ENCODE measurements at places on chromosomes 12 and 14.

GRCh38 chr12:131606218-131606901 is 104.5 kb upstream of the SFSWAP start:
- DNase-seq, result no peak

GRCh38 chr14:34027990-34028495 is 77.2 kb upstream of the EGLN3 start:
- DNase-seq, result no peak

DNA sequence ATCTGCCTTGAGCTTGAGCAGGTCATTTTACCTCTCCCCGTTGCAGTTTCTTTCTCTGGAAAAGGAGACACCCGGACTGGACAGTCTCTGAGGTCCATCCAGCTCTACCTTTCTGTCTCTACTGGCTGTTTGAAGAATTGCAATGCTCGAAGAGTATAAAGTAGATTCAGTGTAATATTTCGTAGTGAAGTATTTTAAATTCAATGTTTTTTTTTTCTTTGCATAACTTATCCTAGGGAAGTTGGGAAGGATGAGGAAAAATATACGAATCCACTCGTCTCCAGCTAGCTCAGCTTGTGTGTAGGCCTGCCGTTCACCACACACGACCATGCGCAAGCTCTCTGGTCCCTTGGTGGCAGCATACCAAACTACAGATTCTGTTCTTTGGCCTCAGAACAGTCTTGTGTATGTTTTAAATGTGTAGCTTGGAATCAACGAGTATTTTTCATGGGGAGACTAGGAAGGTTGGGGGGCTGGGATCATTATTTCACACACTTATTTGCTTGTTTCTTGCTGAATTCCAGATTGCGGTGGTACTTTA is 307.9 kb downstream of the CACNA1C start:
- no peak for DNase-seq

- DNase-seq, result no peak
These were observed 21.0 kb downstream of the PAH start for GRCh38 chr12:102896067-102896466.

- DNase-seq, result no peak
These were observed 302.5 kb downstream of the ITPR2 start for GRCh38 chr12:26530461-26530860.

DNA sequence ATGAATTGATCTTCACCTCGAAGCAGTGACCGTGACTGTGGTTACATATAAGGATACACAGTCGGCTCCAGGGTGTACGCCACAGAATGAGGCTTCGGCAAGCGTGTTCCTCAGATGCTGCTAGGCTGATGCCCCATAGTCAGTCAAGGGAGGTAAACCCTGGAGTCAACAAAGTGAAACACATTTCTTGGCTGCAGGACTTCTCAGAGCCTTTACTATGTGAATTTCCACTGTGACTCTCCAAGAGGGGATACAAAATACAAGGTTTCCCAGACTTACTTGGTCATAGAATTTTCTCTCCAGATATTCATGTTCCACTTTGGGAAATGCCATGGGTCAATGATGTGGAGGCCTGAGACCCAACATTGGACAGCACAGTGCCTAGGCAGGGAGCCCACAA is 260.6 kb downstream of the BCL11B start:
- no peak for DNase-seq

DNA sequence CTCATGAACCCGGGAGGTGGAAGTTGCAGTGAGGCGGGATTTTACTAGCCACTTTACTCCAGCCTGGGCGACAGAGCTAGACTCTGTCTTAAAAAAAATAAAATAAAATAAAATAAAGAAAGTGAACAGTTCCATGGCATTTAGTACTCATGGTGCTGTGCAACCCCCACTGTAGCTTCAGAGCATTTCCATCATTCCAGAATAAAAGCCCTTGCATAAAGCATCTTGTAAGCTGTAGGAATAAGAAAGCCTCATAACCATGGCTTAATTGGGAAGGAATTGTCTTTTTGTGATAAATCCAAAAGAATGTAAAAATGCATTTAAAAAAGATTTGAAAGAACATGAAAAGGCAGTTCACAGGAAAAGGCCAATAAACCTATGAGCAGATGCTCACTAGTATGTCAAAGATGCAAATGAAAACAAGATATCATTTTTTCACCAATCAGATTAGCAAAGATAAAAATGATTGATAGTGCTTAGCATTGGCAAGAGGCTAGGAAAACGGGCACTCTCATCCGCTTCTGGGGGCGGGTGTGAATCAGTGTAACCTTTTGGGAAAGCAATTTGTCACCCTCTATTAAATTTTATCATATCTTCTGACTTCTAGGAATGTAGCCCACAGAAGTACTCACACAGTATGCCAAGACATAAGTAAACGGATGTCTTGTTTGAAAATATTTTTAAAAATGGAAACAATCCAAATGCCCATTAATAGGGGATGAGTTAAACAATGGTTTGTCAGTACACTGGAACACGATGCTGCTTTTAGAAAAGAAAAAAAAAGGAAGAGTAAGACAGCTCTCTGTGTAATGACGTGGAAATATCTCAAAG is 46.6 kb downstream of the CFAP251 start:
- no peak for DNase-seq

GRCh38 chr14:89331398-89331797 is 85.6 kb downstream of the FOXN3 start:
- DNase-seq, result no peak

- no peak for DNase-seq
These were observed 1053.8 kb downstream of the BCL11B start for GRCh38 chr14:98218218-98218617.

DNA sequence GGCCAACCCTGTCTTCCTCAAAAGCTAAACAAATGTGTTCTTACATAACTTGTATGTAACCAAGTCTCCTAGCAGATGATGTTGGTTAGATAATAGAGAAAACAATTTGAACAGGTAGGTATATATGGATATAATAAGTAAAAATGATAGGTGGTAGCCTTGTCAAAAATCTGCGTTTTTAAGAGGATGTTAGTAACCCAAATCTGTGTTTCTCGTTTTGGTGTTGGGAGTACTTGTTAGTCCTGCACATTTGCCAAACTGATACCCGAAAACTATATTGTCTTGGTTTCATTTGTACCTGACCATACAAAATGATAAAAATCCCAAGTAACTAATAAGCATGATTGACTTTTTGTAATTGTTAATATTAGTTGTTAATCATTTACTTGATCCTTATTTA is 8.1 kb downstream of the SRSF5 start:
- DNase-seq, result no peak

DNA sequence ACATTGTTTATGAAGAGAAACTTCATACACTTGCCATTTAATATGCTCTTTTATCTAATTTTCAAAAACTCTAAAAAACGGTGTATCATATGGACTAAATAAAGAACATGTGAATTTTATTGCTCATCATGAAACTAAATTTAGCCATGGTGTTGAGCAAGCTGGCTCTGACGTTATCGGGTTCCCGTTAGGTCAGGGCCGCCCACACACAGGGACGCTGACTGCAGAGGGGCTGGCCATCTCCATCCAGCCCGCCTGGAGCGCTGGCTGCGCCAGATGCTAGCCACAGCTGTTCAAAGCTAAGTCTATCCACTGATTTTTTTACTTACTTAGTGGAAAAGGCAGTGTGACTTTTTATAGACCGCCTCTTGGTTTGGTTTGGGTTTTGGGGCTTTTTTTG is 36.5 kb upstream of the DYNC1H1 start:
- DNase-seq, result no peak

- no peak for DNase-seq
These were observed 38.4 kb downstream of the IRF2BPL start for GRCh38 chr14:76990084-76990483.

DNA sequence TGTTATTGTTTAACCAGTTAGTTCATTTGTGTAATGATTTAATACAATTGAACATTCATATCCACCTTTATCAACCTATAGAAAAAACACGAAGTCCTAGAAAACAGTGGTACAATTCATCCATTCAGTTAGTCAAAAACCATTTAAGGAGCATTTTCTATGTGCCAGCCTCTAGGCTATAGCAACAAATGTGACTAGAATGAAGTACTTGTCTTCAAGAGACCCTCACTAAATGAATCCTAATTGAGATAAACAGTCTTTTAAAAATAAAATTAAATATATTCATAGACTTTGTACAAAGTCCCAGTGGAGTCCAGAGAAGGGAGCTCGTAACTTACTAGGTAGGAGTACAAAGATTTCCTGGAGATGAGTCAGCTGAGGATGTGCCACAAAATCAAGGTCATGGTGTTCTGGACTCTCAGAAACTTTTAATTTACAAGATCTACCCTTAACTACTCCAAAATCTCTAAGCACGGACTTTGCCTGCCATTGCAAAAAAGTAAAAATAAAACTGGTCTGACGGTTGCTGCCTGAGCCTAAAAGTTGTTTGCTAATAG is 430.7 kb upstream of the DCN start:
- DNase-seq, result no peak

GRCh38 chr12:86134561-86134960 is 121.6 kb downstream of the MGAT4C start:
- no peak for DNase-seq

- DNase-seq, result no peak
These were observed 32.4 kb downstream of the FLVCR2 start for GRCh38 chr14:75610834-75611233.

- no peak for DNase-seq
These were observed 112.9 kb downstream of the PRKCH start for GRCh38 chr14:61434311-61434710.

- no peak for DNase-seq
These were observed 40.9 kb upstream of the TOMM20L start for GRCh38 chr14:58354808-58355207.

DNA sequence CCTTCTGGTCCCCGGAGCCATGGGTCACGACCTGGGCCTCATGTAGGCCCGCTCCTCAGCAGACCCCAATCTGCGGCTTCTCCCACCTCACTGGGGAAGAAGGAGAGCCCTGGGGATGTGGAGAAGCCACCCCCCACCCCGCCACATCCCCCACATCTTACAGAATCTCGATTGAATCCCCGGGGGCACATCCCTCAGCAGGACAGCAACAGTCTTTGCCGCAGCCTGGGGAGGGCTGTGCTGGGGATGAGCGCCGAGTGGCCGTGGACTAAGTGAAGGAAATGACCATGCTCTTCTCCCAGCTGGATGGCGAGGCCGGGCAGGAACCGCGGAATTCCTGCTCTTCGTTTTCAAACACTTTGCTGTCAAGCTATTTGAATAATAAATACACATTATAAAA is 169.0 kb upstream of the RTL1 start:
- DNase-seq, result no peak

- DNase-seq, result no peak
These were observed 100.8 kb upstream of the DACT1 start for GRCh38 chr14:58537004-58537403.

GRCh38 chr12:119005085-119005484 is 23.7 kb downstream of the SRRM4 start:
- no peak for DNase-seq

- DNase-seq, result no peak
These were observed 47.1 kb upstream of the STON2 start for GRCh38 chr14:81447021-81447764.

DNA sequence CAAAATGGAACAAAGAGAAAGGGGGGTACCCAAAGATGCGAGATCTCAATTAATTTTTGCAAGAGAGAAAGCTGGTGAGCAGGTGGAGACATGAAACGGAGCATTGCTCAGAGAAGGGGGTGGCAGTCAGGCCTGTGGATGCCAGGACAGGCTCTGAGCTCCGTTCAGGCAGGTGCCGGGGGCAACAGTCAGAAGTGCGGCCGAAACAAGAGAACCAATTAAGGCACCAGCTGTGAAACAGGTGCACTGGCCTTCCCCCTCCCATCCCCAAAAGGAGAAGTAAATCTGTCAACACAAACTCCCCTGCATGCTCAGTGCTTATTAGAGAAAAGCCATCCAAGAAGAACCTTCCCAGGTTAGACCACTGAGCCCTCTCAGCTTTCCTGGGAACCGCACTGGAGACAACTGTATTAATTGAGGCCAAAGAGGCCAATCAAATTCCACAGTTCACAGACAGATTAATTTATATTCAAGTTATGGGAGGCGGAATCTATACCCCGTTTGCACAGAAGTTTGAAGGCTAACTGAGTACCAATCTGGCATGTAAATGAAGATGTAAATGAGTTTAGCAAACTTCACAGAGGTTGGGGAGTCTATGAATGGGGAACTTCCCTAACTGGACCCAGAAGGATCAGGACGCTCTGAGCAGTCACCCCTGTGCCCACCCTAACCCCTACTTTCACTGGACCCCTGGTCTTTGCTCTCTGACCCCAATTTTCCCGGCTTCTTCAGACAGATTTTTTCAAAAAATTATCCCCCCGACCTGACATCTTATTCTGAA is 20.9 kb downstream of the OAS2 start:
- DNase-seq, result no peak

DNA sequence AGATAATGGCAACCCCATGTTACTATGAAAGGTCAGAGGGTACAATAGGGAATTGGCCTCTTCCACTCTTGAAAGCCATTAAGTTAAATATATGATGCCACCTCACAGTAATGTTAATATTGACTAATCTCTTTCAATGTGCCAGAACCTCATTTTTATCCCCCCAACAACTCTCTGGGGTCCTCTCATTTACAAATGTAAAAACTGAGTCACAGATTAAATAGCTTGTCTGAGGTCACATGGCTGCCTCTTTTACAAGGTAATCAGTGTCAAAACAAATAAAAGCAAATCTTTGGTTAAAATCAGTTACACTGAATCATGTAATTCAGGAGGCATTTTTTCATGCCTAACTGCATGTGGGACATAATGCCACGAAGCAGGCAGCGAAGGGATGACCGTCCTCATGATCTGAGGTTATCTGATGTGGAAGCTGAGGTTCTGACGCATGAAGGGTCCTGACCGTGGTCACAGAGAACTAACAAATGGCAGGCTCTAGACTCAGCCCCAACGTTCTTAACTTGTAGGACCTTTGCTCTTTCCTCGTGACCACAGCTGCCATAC is 78.5 kb downstream of the PTPN21 start:
- no peak for DNase-seq

GRCh38 chr14:91732439-91732838 is 553 bp upstream of the CATSPERB start:
- DNase-seq, result no peak

DNA sequence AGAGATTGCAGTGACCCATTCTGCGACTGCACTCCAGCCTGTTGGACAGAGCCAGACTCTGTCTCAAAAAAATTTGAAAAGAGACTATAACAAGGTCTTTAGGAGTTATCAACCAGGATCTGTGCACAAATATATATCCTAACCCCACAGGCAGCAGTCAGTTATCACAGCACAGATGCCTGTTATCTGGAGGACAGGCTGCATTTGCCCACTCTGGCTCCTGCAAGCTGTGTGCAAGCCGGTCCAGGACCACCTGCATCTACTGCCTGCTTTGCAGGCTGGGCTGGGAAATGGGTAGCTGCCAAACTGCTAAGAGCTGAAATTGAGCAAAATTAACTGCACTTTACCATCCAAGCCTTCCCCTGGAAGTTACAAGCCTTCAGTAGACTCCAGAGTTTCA is 21.4 kb upstream of the RCOR1 start:
- DNase-seq, result no peak

DNA sequence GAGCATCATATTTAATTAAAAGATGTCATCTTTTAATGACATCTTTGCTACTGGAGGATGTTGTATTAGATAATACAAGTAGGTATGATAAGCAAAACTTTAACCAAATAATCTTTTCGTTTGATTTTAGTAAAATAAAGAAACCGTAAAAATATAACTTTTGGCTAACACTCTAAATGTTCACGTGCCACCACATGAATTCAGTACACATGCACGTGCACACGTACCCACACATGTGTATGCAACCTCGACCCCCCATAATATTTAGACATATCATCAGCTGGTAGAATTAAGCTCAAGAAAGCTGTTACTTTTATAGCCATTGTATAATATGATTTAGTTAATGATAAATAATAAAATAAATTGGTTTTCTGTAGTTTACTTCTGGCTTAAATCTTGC is 566.6 kb upstream of the FBXO33 start:
- no peak for DNase-seq
